EH (cell line): ENCODE measurements at places on chromosomes 3 and 15.

- DNase-seq = no peak
Measured at GRCh38 chr3:57164217-57164656, 916 bp downstream of the IL17RD start.

- DNase-seq = peak; percentile 63
Measured at GRCh38 chr15:90650117-90650955, 66.8 kb upstream of the BLM start.

DNA sequence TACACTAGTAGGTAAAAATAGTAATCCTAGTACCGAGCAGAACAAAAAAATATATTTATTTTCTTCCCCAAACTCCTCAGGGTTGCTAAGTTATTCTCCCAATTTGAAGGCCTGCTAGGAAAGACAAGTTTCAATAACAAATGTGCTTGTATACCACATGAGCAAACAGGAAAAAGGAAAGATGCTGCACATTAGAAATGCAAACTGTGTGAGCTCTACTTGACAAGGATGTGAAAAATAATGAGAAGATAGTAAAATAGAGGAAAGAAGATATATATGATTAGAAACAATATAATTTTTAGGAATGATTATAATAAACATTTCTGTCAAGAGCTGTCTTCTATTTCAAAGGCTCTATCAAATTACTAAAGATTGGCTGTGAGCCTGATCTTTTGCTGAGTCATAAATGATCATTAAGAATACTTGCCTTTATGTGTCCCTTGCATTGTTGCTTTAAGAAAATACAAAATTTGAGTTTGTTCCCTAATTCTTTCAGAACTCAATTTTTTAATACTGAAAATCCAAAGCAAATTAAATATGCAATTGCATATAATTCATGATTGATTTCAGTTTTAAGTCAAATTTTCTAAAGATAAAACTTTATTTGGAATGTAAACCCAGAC lies 174.2 kb downstream of the NEK10 start:
- peak; percentile 36 for DNase-seq

GRCh38 chr3:187963677-187964385 lies 190.1 kb upstream of the LPP start:
- no peak for DNase-seq

GRCh38 chr15:79209690-79210089 lies 72.8 kb upstream of the ANKRD34C start:
- no peak for DNase-seq
